ENCODE measurements at places on chromosomes 1 and 21.

DNA sequence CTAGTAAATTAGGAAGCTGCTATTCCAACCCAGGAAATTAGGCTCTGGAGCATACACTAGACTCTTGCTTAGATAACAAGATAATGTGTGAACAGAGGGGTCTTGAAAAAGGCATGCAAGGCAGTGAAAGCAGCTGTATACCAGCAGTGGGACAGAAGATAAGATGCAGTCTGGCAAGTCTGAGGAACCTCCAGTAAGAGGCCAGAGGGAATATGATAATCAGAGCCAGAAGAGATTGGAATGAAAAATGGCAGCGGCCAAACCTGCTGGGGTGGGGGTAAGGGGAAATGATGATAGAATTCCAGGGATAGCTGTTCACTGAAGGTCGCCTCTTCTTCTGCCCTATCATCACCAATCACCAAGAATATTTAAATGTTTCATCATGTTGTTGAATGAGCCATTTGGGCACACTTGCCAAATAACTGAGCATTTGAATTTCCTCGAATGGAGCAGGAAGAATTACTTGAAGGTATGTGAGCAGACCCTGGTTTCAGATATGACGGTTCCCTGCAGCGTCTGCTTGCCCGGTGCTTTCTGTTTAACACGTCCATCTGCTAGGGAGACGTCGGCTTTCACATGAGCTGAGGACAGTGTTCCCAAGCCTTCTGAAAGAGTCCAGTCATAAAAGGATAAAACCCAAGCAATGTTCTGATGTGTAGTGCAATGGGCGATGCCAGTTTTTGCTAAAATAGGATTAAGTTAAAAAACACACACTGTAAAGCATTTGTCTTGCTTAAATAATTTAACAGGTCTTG, 173.3 kb downstream of the RWDD3 start:
- DNase-seq = no peak

GRCh38 chr1:161725908-161726472, 4.6 kb downstream of the FCRLB start:
- DNase-seq = no peak

GRCh38 chr1:219159946-219160645, 13.6 kb upstream of the LYPLAL1 start:
- no peak for DNase-seq

GRCh38 chr1:190472494-190472893, 5.2 kb downstream of the BRINP3 start:
- no peak for DNase-seq

DNA sequence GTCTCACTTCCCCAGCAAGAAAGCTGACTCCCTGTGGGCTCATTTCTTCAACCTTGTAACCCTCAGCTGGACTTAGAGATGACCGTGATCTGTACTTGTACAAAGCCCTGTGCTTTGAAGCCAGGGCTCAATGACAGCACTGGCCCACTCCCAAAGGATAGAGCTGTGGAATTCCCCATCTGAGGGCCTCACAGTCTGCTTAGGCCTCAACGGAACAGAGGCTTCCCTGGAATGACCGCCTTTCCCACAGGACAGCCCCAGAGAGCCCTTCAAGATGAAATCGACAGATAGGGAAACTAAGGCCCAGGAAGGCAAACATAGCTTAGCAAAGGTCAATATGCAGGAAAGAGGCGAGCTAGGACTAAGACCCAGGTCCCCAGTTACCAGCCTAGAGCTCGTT, 11.5 kb downstream of the SLC9A1 start:
- no peak for DNase-seq

GRCh38 chr1:59083946-59084865, 212.7 kb upstream of the FGGY start:
- DNase-seq = no peak

- DNase-seq = no peak
These were observed 4.3 kb upstream of the CSF1 start for GRCh38 chr1:109906160-109906838.

DNA sequence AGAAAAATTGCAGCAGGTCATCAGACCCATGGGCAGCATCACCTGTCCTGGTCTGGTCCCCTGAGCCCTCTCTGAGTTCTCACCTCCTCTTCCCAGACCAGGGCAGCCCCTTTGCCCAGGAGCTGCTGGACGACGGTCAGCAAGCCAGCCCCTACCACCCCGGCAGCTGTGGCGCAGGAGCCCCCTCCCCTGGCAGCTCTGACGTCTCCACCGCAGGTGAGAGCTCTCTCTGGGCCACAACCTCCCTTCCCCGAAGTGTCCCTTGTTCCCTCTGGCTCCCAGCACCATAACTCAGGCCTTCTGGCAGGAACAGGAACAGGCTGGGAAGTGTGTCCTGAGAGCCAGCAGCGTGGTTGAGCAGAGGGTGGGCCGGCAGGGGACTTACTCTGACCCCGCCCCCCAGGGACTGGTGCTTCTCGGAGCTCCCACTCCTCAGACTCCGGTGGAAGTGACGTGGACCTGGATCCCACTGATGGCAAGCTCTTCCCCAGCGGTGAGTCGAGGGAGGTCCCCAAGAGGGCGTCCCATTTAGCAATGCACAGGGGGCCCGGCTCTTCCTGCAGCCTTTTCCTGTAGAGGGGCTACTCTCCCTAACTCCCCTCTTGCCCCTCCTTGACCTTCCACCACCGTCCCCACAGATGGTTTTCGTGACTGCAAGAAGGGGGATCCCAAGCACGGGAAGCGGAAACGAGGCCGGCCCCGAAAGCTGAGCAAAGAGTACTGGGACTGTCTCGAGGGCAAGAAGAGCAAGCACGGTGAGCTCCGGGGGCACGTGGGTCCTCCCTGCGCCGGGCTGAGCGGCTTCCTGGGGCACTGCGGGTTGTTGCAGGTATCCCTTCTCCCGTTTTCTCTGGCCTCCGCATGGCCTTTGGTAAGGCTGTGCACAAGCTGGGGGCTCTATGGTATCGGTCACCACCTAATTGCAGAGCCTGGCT, 2.4 kb downstream of the ELF3 start:
- no peak for DNase-seq

- DNase-seq = no peak
These were observed 34.4 kb upstream of the MAB21L3 start for GRCh38 chr1:116076831-116077230.

- DNase-seq = no peak
These were observed 518.7 kb downstream of the RWDD3 start for GRCh38 chr1:95752515-95753381.

GRCh38 chr1:202733251-202733650, 23.0 kb upstream of the SYT2 start:
- DNase-seq = no peak

GRCh38 chr1:25692560-25692959, 76.0 kb downstream of the MAN1C1 start:
- DNase-seq = peak; percentile 29

DNA sequence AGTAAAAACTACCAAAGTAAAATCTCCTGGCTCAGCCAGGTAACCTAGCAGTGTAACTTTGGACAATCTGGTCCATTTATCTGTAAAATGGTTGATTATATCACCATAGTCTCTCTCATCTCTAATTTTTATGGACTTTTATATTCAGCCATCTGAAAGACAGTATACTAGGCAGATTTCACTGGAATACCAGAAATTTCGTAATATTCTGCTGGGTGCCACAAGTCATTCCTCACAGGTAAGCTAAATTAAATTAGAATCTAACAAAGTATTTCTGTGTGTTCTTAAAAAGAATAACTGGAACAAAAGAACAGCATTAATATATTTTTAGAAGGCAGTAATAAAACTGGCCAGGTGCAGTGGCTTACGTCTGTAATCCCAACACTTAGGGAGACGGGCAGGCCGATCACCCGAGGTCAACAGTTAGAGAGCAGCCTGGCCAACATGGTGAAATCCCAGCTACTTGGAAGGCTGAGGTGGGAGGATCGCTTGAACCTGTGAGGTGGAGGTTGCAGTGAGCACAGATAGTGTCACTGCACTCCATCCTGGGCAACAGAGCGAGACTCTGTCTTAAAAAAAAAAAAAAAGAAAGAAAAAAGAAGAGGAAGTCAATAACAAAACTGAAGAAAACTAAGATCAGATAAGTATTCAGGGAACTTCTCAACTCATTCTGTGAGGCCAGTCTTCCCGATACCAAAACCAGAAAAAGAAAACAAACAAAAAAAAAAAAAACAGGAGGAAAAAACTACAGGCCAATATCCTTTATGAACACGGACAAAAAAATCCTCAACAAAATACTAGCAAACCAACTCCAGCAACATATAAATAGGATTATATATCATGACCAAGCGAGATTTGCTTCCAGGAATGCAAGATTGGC, 35.9 kb downstream of the PIK3R3 start:
- no peak for DNase-seq

DNA sequence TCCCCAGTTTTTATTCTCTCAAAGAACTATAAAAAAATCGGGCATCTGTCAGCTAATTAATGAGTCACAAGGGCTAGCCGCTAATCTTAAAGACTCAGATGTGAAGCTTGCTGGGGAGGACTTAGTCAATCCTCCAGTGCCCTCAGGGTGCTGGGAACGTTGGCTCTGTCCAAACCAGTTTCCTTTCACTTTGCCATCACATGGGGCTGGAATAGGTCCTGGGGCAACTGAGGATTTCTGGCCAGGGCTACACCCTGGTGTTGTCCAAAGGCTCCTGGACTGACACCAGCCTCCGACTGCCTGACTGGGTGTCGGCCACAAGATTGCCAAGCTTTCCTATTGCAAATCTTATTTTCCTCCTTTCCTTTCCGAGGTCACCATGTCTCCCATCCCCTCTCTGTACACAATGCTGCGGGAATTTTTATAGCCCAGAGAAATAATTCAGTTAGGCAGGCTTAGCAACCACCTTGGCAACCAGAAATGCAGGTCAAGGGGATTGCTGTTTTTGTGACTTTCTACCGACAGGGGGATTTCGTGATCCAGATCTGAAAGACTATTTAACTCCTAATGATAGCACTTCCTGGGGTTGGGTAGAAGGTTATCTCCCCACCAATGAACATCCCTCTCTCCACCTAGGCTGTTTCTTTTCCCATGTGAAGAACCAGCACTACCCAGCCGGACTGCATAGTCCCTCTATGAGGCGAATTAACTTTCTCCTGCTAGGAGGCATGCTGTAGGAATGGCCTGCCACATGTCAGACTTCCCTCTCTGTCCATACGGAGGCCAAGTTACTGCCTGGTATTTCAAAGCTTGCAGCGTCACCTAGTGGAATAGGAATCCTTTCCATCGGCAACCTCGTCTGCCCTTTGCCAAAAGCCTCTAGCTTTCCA, 29.9 kb upstream of the CTBS start:
- DNase-seq = no peak

- DNase-seq = peak; percentile 76
These were observed 45.6 kb downstream of the SRRM1 start for GRCh38 chr1:24688621-24689195.

GRCh38 chr1:71424536-71424935, 343.7 kb upstream of the ZRANB2 start:
- DNase-seq = no peak

GRCh38 chr1:117341123-117341522, 26.1 kb upstream of the MAN1A2 start:
- DNase-seq = no peak

- DNase-seq = no peak
These were observed 94.7 kb downstream of the SIK1 start for GRCh38 chr21:43331962-43332828.

- no peak for DNase-seq
These were observed 12.6 kb downstream of the S100A11 start for GRCh38 chr1:152024223-152024622.

DNA sequence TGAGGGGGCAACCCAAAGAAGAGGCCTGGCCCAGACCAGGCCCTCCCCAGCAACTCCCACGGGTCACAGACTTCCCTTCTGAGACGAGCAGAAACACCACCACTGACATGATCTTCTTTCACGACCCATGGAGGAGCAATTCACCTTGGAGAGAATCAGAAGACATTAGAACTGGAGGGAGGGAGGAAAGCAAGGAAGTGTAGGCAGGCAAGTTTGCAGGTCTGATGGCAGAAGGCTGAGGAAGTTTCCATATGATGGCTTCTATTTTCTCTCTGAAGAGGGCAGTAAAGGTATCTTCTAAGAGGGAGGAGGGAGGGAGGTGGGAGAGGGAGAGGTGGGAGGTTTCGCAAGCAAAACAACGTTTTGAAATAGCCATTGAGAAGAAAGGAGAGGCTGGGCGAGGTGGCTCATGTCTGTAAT, 1.4 kb upstream of the UBXN10 start:
- no peak for DNase-seq

DNA sequence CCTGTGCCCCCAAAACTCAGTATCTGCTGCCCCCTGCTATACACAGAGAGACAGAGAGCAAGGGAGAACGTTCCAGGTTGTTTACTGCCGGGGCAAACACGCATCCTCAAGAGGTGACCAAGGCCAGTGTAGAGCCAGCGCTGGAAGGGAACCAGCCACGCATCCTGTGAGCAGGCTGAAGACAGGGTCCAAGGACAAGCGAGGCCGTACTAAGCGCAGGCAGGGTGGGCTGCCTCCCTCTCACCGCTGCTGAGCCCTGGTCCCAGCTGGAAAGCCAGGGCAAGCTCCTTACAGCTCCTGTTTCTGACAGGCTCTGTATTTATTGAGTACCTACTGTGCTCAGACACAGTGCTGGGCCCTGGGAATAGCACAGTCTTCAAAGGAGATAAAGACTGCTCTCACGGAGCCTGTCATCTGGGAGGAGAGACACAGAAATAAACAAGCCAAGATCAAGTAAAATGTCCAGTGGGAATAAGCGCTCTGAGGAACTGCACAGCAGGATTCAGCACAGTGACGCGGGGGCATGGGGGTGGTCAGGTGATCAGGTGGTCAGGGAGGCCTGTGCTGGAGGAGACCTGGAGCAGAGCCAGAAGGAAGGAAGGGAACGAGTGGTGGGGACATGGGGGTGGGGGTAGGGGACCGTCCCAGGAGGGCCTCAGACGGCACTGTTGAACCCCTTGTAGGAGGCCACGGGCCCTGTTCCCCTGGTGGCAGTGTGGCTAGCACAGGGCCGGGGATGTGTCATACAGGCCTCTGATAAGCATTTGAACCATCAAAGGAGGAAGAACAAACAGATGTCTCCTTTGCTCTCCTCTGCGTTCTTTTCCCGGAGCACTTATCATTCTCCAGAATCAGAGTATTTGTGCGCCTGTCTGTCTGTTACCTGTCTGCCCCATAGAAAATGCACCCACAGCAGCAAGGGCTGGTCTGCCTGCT, 37.8 kb upstream of the EFHD2 start:
- no peak for DNase-seq

DNA sequence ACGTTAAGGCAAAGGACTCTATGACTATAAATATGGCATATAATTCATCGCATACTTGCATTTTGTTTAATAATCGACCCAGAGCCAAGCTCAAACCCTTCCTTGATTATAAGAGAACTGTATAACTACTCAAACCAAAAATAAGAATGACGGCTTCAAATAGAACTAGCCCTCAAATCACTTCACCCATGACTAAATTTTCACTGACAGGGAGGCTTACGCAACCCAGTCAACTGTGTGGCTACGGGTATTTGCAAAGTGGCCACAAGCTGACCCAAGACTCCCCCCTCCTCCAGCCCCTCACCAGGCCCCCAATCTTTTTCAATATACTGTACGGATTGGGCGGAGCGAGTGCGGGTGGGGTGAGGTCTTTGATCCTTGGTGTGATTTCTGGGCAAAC, 268.3 kb downstream of the ASTN1 start:
- DNase-seq = no peak

- DNase-seq = no peak
These were observed 326.5 kb upstream of the ESRRG start for GRCh38 chr1:217049721-217050120.

DNA sequence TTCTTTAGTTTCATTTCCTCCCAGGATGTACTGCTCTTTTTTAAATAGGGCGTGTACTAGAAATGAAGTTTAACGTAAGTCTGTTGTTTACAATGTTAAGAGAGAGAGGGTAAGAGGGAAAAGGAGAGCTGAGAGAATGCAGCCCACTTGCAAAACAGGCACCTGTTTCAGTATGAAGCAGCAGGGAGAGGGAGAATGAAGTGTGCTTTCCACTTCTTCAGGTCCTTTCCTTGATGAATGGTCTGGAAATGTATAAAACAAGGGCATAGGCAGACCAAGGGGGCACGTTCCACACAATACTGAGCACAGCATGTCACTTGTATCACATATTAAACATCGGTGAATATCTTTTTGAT, 2.0 kb downstream of the KCNA3 start:
- DNase-seq = no peak

Measured in NCI-H1092 (cell line).